Dorsolateral prefrontal cortex (tissue), 122 donors: ENCODE measurements at places on chromosomes 1 and 21. TPM values are rescaled to one million over a fixed set of nuclear protein-coding genes. Genes with fewer than 3 reads are reported as not detected.
A peak's percentile ranks its signal among the peaks of the same experiment; 100 is the strongest.

DNA sequence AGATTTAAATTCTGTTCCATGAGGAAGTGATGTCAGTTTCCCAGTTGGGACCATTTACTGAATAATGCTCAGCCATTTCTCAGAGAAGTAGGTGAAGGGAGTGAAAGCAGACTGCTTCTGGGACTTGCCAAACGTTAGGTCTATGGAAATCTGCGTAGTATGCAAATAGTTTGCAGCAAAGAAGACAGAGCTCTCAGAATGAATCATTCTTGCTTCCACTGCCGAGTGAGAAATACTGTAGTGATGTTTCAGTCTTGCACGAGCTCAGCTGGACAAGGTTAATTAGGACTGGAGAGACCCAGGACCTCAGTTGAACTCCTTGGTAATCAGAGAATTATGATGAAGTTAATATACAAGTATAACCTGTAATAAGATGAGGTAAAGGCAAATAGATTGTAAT is 317.7 kb upstream of the DAB1 start:
- no peak for DNase-seq

- no peak for DNase-seq
Observed at GRCh38 chr1:232016616-232017015, 390.0 kb downstream of the DISC1 start.

Gene TCHHL1
- total RNA-seq: not detected

GRCh38 chr1:145961109-145961424 is 3.2 kb upstream of the LIX1L start:
- no peak for DNase-seq

Gene FYB2
- total RNA-seq: 0.50 TPM

GRCh38 chr1:152752225-152752624 is 5.6 kb upstream of the KPRP start:
- DNase-seq: no peak

Gene ALPL
- total RNA-seq: 15.6 TPM

DNA sequence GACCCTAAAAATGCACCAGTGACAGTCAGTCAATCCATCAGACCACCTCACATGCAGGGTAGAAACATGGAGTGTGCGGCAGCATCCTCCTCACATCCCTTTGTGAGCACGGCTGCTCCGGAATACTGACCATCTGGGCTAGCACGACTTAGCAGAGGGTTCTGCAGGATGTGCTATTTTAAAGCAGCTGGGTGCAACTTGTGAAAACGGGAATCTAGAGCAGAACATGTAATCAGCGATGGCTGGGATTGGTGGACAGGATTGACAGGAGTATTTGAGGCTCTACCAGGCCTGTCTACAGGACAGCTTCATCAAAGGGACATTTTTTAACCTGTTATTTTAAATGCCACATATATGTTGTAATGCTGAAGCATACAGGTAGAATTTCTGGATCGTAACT is 16.8 kb upstream of the PLEKHM2 start:
- DNase-seq: peak; percentile 31

DNA sequence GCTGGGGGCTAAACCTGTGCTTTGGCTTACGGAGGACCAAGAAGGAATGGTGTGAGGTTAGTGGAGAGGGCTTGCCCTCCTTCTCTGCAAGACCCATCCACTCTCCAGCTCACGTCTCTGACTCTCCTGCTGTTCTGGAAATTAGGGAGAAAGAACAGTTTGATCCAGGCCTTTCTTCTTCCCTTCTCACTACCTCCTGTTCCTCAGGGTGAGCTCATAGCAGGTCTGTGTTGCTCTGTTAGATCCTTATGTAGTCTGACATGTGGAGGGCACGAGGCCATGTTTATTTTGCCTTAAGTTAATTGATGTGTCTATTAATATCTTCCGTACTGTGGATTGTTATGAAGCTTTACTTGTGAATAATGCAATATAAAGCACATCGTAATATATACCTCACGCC is 315.0 kb downstream of the GRIK1 start:
- no peak for DNase-seq

DNA sequence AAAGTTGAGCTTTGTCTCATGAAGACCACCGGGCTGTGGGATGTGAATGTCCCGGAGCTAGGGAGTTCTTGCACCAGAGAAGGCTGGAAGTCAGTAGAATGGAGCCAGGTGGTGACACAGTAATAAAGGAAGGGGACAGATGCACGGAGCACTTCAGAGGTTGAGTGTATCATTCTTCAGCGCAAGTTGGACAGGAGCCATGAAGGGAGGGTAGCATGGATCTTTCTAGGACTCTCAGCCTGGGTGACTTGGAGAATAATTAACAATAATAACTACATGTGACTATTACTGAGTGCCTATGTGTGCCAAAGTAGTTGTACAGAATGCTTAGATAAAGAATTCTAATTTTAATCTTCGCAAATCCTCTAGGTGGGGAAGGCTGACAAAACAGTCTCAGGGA is 258.7 kb upstream of the AJAP1 start:
- DNase-seq: no peak

GRCh38 chr21:29441651-29442050 is 142.9 kb downstream of the BACH1 start:
- DNase-seq: no peak

Gene TOR3A
- total RNA-seq: 17.9 TPM

GRCh38 chr1:10759413-10760200 is 36.8 kb downstream of the CASZ1 start:
- DNase-seq: no peak

Gene RRP1B
- total RNA-seq: 16.5 TPM

DNA sequence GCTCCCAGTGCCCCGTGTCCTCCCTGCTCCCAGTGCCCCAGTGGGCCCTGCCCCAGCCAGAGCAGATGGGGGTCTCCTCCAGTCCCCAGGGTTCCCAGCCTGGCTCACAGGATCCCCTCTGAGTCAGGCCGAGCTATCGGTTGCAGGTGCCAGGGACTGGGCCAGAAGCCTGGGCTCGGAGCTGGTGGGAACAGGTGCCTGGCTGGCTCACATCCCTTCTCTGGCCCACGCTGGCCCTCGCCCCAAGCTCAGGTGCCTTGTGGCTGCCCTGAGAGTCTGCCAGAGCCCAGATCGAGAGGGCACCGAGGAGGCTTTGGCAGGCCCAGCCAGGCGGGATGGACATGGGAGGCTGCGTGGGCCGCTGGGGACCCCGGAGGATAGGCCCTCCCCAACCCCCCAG is 18.9 kb downstream of the PLCH2 start:
- DNase-seq: peak; percentile 89

Gene ETV3L
- 0.49 TPM for total RNA-seq

GRCh38 chr1:93021539-93022134 is 57.4 kb upstream of the MTF2 start:
- DNase-seq: no peak

- DNase-seq: peak; percentile 41
Observed at GRCh38 chr1:11062965-11063401, 3.2 kb upstream of the SRM start.

- DNase-seq: no peak
Observed at GRCh38 chr1:180155182-180155682, 563 bp downstream of the QSOX1 start.

DNA sequence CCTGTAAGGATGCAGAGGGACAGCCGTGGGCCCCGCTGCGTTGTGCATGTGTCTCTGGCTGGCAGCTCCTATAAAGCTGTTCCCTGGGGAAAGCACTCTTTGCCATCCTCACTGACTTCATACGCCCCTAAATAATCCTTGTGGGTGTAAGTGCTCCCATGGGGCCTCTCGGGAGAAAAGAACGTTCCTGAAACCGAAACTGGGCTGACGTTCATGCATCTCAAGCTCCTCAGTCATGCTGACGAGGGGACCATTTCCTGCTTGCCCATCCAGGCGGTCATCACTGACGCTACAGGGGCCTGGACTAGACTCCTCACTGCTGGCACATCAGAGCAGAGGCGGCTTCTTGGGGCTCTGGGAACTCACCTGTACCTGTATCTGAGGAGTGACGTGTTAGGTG is 73.1 kb upstream of the USP24 start:
- DNase-seq: no peak

Gene SNRNP40
- total RNA-seq: 59.6 TPM

Gene DIO1
- not detected for total RNA-seq

Gene EFNA1
- 24.4 TPM for total RNA-seq

Gene SPRR4
- not detected for total RNA-seq

Gene ATAD3A
- 18.4 TPM for total RNA-seq
